ENCODE measurements at places on chromosomes 3 and 15. TPM values are rescaled to one million over a fixed set of nuclear protein-coding genes. Genes with fewer than 3 reads are reported as not detected.
A peak's percentile ranks its signal among the peaks of the same experiment; 100 is the strongest.

DNA sequence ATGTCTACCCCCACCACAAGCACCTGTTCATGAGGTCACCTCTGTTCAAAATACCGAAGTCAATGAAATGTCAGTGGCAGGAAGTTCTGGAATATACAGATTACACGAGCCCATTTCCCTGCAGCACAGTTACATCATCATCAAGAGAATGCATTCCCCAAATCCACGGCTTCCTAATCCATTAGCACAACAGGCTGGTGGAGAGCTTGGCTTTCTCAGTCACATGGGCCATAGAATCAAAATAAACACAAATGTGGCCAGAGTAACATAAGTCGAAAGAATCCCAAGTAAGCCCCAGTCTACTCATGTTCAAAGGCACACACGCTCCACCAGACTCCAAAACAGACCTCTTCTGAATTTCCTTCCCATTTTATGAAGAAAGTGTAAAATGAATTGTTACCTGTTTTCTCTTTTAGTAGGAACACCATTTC is 419.3 kb downstream of the MAGI1 start:
- H3K4me1 ChIP-seq, result no peaks in the 10 kb centered on the region
- no peak overlapping the region for H3K27ac ChIP-seq
- DNase-seq, result no peak
- no peak overlapping the region for H3K4me3 ChIP-seq
- no peaks in the 10 kb centered on the region for H3K36me3 ChIP-seq

DNA sequence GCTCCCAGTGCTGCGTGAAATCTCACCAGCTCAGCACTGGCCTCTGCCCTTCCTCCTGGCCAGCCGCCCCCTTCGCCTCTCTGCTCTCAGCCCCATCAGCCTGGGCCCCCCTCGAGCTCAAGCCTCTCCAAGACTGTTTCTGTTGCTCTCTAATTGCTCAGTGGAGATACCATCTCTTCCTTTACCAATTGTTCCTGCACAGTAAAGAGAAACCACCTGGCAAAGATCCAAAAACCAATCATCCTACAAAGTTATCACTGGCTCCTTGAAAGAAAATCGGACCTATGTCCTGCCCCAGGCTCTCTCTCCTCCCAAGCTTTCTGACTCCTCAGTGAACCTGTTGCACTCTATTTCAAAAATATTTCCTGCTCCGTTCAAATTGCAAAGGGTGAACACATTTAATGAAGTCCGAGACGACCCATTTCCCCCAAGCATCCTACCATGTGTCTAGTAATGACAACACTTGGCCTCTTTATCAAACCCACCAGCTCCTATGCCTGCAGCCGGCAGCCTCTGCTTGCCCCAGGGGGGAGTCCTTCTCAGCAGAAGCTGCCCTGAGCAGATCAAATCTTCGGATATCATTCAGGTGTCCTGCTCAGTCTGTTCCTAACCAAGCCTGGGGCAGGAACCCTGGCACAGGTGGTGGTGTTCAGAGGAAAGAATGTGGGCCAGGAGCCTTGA is 53.7 kb upstream of the FAM174B start:
- H3K27me3 ChIP-seq, result no peaks in the 10 kb centered on the region
- no peak overlapping the region for H3K27ac ChIP-seq
- H3K4me1 ChIP-seq, result no peaks in the 10 kb centered on the region
- no peaks in the 10 kb centered on the region for H3K36me3 ChIP-seq
- no peak overlapping the region for H3K4me3 ChIP-seq

- no peaks in the 10 kb centered on the region for H3K36me3 ChIP-seq
- H3K4me1 ChIP-seq, result peaks cover 7% of the 10 kb centered on the region
- H3K27me3 ChIP-seq, result no peaks in the 10 kb centered on the region
- H3K4me3 ChIP-seq, result no peak overlapping the region
- DNase-seq, result no peak
These were observed 527.9 kb upstream of the TBL1XR1 start for GRCh38 chr3:177725165-177725564.

DNA sequence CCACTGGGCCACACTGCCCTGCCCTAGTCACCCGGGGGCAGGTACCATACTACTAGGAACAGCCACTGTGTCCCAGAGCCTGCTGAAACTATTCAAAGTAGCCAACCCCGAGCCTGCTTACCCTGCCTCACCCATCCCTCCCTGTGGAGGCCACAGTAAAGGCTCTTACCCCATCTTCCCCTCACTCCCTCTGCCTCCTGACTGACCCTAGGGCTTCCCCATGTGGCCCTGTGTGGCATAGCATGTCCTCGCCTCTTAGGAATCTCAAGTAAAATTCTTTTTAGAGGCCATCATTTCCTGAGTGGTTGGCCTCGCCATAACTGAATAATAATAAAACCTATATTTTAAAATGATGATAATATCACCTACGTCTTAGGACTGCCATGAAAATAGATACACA is 112.2 kb upstream of the SLC6A11 start:
- no peaks in the 10 kb centered on the region for H3K4me1 ChIP-seq
- peak; percentile 46 for DNase-seq
- no peak overlapping the region for H3K4me3 ChIP-seq

The DZIP3 gene
- polyA plus RNA-seq, result 9.2 TPM
